CD4-positive, alpha-beta T cell (primary cell): ENCODE measurements at places on chromosomes 6 and 20.

DNA sequence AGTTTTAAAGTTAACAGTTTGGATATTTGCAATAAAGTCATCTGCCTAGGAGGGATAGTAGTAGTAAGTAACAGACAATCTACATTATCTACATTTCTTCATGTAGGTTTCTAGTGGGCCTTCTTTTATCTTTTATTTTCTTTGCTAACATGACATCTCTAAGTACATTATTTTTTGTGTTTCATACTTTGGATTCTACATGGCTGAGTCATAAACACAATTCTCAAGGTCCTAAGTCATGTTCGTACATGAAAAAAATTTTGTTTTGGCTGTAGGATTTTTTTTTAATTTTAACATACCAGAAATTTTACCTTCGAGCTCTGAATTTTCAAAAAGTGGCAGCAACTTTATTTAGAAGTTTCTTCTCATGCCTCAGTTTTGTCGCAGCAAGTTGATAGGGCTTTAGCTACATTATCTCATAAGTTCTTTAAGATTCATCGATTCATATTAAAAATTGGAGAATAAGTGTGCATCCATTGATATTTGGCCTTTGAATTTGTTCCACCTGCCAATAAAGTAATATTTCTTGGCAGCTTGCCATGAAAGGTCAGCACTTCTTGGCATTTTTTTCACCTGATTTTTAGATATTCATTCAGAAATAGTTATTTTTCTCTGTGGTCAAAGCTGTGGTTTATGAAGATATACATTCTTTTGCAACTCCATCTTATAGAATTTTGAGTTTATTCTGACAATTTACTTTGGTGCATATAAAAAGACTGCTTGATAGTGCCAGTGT lies 146.2 kb downstream of the GRIK2 start:
- no peak for DNase-seq

DNA sequence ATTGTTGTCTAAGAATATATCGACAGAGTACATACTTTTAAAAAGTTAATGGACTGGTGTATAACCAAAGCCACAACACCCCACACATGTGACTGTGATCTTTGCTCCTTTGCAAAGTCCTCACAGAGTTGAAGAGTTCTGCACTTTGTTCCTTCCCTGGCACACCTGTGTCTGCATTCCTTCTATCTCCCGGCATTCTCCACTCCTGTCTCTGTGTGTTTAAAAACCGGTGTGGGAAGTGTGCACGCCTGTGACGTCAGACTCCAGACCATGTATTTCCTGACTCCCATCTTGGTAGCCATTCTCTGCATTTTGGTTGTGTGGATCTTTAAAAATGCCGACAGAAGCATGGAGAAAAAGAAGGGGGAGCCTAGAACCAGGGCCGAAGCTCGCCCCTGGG lies at the start of gene IYD:
Gene IYD, plus strand, starts transcription at position 251 of the 400 bp plus-strand sequence. Its CDS starts 20 bp downstream, at position 271.
- no peak for DNase-seq

GRCh38 chr6:14640631-14641030 lies 523.1 kb downstream of the CD83 start:
- no peak for DNase-seq

GRCh38 chr6:156283091-156283490 lies 494.1 kb upstream of the ARID1B start:
- no peak for DNase-seq
